Activated CD4-positive, alpha-beta T cell treated with anti-CD3 and anti-CD28 coated beads for 24 hours (primary cell): ENCODE measurements at places on chromosomes 12 and 14.

DNA sequence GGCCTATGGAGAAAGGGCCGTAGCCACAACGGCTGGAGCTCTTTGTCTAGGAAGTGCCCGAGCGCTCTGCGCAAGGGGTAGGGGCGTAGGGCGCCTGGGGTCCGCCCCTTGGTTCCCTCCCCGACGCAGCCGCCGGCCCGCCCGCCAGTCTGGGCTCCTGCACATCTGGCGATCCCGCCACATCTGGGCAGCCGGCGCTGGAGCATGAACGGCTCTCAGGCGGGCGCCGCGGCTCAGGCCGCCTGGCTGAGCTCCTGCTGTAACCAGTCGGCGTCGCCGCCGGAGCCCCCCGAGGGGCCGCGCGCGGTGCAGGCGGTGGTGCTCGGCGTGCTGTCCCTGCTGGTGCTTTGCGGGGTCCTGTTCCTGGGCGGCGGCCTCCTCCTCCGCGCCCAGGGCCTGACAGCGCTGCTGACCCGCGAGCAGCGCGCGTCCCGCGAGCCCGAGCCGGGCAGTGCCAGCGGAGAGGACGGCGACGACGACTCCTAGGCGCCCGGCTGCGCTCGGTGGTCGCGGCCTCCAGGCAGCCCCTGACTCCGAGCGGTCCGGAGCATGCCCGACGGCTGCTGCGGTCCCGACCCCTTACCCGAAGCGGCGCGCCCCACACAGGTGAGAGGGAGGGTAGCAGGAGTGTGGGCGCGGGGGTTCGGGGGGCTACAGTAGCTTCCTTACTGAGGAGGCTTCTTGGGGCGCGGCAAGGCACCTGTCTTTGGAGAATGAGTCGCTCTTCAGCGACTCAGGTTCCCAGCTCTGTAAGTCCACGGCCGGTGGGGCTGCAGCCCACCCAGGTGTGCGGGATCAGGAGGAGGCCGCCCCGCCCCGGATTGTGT lies at the start of gene SMIM41:
Gene SMIM41, plus strand, starts transcription at position 129 of the 827 bp plus-strand sequence. Its CDS starts 76 bp downstream, at position 205.
- DNase-seq: no peak

- no peak for DNase-seq
Observed at GRCh38 chr14:31968107-31968810, 108.8 kb upstream of the ARHGAP5 start.

DNA sequence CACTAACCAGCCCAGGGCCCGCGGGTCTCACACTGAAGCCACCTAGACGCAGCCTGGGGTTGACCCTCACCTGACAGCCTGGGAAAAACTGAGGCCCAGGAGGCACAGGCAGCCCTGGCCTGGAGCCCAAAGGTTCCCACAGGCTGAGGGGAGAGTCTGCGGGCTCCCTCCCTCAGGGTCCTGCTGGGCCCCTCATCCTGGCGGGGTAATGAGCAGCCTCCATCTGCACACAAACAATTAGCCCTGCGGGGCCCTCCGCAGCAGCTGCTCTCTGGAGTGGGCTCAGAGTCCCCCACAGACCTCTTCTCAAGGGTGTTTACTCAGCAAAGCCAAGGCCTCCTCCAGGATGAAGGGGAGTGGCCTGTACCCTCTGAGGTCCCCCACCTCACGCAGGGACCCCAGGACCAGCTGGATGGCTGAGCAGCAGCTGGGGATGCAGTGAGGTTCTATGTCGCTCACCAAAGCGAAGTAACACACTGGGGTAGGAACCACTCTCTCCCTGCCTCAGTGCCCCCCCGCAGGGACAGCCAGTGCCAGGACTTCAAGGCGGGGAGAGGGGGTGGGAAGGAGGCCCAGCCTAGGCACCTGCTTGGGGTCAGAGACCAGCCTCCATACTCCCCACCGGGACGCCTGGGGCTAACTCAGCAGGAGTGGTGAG lies 7.3 kb downstream of the AKT1 start:
- DNase-seq: no peak

DNA sequence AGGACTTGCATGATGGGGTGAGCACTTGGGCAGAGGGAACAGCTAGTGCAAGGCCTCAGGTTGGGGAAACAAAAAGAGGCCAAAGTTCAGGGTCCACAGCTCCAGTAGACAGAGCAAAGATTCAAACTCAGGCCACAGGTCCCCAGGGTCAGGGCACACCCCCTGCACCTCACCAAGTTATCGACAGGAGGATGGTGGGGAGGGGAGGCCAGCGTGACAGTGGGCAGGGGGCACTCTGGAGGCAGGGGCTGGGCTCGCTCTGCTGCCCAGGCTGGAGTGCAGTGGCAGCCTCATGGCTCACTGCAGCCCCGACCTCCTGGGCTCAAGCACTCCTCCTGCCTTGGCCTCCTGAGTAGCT lies 32.4 kb upstream of the ULK1 start:
- DNase-seq: no peak

- DNase-seq: peak; percentile 18
Observed at GRCh38 chr12:76927170-76927784, 48.5 kb upstream of the CSRP2 start.

DNA sequence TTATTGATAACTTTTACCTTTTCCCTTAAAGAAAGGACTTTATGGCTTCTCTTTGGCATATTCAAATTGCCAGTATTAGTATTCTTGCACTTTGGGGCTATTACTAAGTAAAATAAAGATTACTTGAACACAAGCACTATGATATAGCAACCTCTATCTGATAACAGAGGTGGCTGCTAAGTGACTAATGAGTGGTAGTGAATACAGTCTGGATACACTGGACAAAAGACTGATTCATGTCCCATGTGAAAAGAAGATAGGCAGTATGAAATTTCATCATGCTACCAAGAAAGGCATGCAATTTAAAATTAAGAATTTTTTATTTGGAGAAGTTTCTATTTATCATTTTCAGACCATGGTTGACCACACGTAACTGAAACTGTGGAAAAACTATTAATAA lies 399.9 kb downstream of the FSCB start:
- DNase-seq: no peak

DNA sequence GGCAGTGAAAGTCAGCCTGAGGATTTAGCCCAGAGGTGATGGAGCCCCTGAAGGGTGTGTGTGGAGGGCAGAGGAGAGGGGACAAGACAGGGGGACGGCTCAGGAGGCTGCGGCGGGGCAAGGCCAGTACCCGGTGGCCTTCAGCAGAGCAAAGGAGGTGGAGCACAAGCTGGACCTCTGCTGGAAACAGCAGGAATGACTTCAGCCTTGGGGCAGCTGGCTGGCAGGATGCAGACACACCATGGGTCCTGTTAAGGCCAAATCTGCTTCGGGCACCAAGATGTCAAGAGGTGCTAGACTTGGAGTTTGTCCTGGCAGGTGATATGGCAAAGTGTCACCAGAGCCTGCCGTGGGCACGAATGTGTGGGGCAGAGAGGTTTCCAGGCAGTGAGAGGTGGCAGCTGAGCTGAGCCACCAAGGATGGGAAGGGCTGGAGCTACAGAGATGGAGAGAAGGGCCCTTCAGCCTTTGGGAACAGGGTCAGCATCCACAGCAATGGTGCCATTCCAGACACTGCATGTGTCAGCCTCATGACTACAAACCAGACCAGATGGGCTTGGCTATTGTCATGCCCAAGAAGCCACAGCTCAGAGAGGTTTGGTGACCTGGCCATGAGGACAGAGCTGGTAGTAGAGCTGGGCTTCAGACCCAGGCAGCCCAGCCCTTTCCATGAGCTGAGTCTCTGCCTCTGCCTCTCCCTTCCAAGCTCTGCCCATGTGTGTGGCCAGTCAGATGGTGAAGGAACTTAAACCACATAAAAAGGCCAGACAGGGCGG lies 91.9 kb downstream of the LGMN start:
- DNase-seq: no peak

- DNase-seq: no peak
Observed at GRCh38 chr12:116380108-116380507, 102.6 kb upstream of the MED13L start.

DNA sequence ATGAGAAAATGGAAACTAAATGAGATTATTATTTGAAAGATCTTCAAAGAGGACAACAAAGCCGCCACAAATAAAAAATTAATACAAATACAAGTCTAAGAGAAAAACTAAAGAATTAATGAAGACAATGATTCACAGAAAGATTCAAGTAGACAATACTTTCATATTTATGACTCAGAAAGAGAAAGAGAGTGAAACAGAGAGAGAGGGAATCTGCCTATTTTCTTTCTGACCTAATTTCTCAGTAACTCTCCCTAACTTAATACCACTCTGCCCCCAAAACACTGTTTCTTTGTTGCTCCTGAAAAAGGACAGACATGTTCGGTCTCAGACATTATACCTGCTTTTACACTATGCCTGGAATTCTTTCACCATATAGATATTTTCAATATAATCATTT lies 259.1 kb downstream of the SLC6A15 start:
- no peak for DNase-seq

DNA sequence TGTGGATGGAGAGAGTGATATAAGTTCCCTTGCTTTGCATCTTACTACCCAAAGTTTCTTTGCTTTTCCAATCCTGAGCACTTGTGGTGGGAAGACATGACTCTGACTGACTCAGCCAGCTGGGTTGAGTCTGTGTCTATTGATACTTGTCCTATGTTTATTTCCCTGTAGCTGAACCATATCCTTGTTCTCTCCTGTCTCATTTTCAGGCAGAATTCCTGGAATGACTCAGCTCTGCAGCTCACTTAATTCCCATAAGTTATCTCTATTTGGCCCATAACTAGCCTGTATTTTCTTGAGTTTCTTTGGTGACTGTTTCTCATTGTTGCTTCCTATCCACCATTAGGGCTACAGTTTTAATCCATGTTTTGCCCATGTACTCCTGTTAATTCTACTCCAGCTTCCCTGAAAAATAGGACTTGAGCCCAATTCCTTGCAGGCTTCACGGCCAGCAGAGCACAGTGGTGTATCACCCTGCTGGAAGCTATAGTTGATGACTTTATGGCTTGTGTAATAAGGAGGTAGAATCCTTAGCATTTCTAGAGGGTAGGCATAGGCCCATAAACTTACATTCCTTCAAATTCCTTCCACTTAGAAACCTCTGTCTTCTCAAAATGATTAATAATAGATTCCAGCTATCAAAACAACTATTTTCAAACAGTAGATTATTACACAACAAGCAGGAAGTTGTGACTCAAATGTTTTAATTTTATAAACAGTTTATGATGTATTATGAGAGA lies 183.1 kb downstream of the TMTC3 start:
- no peak for DNase-seq

DNA sequence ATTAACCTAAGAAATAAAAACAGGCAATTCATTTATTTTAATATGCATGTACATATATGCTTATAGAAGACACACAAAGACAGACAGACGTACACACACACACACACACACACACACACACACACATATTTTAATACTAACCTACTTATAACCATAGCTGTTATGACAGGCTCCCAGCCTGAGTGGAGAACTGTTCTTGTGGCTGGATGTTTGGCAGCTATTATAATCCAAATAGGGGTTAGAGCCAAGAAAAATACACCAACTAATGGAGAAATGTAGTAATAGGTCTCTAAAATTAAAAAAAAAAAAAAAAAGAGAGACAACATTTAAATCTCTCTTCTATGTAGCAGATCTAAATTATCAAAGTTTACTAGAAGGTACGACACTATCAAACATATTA lies 91.8 kb downstream of the SLC41A2 start:
- DNase-seq: no peak

GRCh38 chr12:1080520-1081223 lies 89.6 kb downstream of the ERC1 start:
- no peak for DNase-seq

DNA sequence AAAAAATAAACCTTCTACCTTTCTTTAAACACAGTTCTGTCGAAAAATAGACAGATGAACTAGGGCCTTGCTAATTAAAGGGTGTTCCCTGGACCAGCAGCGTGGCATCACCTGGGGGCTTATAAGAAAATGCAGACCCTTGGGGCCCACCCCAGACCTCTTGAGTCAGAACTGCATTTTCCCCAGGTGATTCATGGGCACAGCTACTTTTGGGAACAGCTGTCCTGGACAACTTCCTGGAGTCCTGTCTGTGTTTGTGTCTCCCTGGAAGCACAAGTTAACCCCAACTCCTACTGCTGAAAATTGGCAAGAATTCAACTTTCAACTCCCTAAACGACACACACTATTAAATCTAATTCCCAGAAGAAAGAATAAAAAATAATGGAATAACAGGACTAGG lies 17.8 kb downstream of the FBLN5 start:
- no peak for DNase-seq

DNA sequence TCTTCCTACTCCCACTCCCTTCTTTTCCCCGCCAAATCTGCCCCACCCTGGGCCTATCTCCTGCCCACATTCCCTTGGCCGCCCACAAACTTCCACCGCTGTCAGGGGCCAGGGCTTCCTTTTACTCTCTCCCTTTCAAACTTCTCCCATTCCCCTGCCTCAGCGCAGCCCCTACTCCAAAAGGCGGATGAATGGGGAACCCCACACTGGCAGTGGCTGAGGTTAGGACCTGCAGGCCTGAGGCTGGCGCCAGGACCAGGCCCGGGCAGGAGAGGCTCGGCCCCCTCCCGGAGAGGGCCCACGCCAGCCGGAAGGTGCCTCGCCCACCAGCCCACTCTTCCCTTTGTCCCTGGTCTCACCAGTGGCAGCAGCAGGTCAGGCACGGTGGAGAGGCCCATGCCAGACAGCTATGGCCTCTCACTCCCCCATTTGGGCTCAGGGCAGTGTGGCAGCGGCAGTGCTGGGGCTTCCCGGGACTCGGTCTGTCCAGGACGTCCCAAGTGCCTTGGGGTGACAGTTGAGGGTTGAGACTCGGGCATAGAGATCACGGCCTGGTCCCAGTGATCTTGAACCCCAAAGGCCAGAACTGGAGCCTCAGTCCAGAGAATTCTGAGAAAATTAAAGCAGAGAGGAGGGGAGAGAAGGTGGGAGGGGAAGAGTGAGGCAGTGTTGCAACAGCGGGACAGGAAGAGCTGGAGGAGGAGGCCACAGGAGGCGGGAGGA lies at the start of gene TNFRSF1A:
Gene TNFRSF1A, minus strand, starts transcription at position 660 of the 723 bp plus-strand sequence. Its CDS starts 262 bp downstream, at position 398.
- no peak for DNase-seq

GRCh38 chr12:131828671-131829355 lies 620 bp downstream of the MMP17 start:
- no peak for DNase-seq

DNA sequence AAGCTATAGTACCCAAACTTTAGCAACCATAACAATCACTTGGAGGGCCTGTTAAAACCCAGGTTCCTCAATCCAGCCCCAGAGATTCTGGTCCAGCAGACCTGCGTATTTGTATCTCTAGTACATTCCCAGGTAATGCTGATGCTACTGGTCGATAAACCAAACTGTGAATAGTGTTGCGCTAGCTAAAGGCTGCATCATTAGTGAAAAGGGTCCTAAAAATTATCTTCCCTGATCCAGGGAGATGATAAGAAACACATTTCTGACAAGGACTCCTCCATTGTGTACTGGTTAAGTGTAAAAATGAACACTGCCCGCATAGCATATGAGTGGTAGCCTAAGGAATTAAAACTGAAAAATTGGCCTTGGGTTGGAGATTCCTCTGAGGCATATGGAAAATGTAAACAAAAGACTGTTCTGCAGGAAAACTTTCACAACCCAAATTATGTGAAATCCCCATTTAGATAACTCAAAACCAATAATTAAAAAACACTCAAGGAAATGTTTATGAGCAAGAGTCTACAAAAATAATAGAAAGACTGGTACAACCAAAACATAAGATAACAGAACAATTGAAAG lies 322.7 kb downstream of the CEP128 start:
- no peak for DNase-seq
